Esophagus squamous epithelium (tissue), 5 donors: ENCODE measurements at places on chromosomes 6 and 20. TPM values are rescaled to one million over a fixed set of nuclear protein-coding genes. Genes with fewer than 3 reads are reported as not detected.

The C6orf58 gene
- total RNA-seq: not detected

DNA sequence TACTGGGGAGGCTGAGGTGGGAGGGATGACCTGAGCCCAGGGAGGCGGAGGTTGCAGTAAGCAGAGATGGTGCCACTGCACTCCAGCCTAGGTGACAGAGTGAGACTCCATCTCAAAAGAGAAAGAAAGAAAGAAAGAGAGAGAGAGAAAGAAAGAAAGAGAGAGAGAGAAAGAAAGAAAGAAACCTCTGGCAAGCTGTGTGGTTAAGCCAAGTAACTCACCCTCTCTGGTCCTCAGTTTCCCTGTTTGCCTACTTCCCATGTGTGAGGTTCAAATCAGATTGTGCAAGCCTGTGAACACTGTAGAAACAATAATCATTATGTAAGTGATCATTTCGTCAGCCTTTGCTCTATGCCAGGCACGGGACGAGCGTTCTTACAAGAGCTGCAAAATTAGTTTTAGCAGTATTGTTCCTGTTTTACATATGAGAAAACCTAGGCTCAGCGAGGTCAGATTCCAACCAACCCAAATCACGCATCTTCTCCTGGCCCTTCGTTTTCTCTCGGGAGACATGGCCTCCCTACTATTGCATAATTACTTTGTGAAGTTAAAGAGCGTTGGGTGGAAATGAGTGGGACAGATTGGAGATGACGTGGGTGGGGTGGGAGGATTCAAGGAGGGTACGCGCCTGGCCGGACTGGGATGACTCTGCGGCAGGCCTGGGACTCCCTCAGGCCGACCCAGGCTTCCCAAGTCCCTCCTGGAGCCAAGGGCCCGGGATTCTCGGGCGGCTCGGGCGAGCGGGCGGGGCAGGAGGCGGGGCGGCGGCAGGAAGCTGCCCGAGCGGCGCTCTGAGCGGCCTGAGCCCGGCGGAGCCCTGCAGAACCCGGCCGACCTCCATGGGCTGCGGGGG is at the start of gene SNX21:
TSS of gene SNX21 (plus strand) at position 770 of the 853 bp plus-strand sequence. CDS start 121 bp downstream, outside the sequence.
- DNase-seq: no peak

DNA sequence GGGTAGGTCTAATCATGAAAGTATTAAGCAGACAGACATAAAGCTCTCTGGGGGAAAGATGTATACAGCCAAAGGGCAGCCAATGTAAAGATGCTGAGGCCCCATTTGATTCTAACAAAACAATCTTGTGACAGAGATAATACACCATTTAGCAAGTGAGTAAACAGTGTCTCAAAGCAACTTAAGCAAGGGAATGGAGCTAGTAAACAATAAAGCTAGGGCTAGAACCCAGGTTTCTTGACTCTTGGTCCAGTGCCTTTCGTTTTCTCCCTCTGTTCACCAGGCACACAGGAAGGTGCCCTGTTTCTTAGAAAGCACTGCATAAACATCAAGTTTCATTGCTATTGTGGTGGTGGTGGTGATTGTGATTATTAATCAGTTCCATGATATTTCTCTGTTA is 5.1 kb downstream of the ELOVL2 start:
- no peak for DNase-seq

The CSE1L gene
- 57.8 TPM for total RNA-seq

- no peak for DNase-seq
Measured at GRCh38 chr6:110319843-110320242, 38.3 kb downstream of the METTL24 start.

DNA sequence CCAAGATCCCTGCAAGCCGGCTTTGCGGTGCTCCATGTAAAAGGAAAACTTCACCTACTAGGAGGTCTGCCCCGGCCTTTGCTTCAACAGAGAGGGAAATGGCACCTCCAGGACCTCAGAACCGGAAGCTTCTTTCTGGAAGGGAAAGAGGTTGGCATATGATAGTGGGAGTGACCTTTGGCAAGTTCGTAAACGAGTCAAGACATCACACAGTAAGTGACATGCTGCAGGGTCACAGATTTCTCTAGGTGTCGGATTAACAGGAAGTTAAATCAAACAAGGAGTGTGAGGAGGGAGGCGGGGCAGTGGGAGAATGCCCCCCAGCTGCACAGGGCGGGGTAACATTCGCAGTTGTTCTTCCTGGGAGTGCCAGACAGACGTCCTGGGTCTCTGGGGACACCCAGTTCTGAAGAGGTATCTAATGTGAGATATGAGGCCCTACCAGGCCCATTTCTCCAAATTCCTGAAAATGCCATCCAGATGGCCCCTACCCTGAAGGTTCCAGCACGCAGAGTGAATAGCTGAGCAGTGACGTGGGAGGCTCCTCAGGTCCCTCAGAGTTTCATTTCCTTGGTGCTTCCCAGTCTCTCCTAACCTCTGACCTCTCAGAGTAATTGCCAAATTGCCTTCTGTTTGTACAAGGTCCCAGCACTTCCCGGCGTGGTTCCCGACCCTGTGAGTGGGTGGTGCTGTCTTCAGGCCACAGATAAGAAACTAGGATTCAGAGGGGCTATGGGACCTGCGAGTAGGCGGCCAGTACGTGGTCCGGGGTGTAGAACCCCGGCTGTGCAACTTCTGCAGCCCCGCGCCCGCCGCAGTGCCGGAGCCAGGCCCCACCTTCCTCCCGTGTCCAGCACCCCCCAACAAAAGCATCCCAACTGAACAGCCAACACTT is 1.9 kb downstream of the RRBP1 start:
- no peak for DNase-seq

DNA sequence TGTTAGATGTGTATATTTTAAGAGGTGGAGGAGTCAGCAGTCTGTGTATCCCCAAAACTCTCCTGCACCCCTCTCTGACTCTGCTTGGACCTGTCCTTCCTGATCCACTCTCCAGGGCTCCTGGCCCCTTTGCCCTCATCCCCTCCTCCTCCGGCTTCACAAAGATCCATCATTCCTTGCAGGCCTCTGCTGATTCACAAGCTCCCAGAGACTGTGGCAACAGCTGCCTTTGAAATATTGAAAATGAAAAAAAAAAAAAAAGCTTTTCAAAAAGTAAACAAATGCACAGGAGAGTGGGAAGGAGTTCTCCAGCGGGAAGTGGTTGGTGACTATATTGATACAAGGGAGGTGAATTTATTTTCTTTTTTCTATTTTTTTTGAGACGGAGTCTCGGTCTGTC is 330.2 kb upstream of the SULF2 start:
- DNase-seq: no peak

DNA sequence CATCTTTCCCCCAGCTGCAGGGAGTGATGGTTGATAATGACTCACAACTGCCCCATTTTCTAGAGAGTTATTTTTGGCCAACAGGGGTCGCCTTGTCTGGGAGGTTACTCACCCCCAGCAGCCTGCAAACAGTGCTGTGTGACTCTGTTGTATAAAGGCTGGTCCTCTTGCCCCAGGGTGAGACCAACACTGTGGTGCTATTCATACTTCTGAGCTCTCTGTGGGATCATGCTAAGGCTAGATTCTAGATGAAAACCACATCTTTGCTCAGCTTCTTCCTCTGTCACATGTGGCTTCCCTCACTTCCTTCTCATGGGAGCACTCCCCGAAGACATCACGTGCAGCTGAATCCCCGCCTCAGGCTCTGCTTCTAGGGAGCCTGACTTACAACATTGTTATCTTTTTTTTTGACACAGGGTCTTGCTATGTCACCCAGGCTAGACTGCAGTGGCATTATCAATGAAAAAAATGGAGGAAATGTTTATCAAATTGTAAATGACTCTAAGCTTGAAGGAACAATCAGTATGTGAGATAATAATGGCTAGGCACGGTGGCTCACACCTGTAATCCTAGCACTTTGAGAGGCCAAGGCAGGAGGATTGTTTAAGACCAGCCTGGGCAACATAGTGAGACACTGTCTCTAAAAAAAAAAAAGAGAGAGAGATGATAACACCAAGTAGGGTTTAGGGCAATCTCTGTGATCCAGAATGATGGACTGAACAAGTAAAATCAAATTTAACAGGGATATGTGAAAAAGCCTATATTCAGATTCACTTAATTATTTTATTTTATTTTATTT is 55.7 kb upstream of the SLC23A2 start:
- no peak for DNase-seq
